ENCODE measurements at places on chromosomes 3 and 15.

GRCh38 chr15:67468416-67468815, 52.5 kb upstream of the C15orf61 start:
- DNase-seq = no peak

- no peak for DNase-seq
Observed at GRCh38 chr3:79953591-79954101, 185.8 kb upstream of the ROBO1 start.

- no peak for DNase-seq
Observed at GRCh38 chr3:193028258-193028657, 110.6 kb upstream of the MB21D2 start.

DNA sequence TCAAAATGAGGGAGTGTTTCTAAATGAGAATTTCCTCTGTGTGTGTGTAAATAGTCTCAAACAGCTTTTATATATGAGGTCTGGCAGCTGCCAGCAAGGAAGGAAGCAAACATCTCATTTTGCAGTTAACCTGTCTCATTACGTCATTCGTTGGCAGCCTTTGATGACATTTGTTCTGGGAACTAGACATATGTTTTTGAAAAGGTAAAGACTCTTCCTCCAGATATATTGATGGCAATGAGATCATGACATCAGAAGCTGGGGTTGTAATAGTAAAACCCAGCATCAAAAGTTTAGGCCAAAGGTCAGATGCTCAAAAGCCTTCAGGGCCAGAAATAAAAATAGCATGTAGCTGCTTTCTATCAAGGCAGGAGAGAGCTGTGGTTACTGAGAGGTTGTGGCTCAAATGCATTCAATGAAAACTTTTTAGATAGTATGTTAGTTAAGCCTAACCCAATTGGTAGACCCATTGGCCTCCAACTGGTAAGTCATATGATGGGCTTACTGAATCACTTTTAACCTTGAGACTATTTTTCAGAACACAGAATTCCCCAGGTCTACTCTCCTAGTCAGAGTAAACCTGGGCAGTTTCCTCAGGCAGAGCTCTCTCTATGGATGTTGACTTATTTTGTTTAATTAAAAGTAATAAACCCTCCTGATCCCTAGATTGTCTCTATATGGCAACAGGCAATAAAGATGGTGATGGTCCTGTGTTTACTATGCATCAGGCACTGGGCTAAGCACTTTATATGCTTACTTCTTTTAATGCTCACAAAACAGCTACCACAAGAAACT, 386.5 kb upstream of the CFAP20DC start:
- DNase-seq = no peak

DNA sequence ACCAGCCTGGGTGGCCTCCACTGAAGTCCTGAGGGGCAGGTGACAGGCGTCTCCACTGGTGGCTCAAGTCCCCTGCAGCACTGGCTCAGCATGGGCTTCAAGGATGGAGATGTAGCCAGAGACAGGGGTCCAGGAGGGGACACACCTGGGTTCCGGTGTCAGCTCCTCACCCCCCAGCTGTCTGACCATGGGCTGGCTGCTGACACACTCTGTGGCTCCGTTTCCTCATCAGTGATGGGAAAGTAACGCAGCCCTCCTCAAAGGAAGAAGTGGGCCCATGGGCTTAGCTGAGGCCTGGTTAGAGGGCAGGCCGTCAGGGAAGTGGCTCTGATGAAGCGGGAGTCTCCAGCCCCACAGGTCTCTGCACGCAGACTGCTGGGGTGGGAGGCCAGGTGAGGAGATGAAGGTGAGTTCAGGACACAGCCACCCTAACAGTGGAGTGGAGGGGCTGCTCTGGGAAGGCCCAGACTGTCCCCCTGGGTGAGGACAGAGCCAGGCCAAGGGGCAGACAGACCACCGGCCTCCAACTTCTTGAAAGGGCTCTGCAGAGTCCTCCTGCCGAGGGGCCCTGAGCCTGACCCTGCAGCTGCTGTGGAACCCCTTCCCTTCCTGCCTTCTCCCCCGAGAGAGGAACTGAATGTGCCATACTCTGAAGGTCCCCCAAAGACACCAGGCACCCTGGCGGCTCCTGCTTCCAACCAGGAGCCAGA, 24.0 kb downstream of the PSTPIP1 start:
- no peak for DNase-seq

- DNase-seq = no peak
Observed at GRCh38 chr3:58613236-58614132, 36.3 kb upstream of the FAM107A start.

- no peak for DNase-seq
Observed at GRCh38 chr3:180684807-180685206, 5.5 kb upstream of the CCDC39 start.

DNA sequence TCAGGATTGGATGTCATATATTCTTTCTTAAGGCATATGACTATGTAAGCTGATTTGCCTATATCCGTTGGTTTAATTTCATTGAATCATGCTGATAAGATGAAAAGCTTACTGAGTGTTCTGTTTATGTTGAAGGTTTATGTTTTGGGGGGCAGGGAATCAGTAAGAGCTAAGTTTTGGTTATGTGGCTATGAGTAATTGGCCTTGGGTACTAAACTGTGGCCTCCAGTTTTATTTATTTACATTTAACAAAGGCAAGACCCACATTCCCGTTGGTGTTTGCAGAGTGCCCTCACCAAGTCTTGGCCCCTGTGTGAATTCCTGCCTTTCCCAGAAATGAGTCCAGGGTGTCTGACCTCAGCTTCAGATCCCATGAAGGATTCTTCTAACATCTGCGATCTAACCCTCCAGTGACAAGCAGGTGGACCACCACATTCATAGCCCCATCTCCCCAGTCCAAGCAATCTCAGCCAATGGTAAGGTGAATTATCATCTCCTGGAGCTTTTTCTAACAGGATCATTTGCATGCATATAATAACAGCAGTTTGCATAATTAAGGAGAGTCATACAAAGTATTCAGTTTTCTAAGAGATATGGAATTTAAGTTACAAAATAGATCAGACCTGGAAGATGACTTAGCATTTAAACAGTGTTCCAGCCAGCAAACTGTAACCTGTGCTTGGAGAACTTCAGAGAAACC, 27.4 kb downstream of the GLDN start:
- DNase-seq = no peak

- DNase-seq = no peak
Observed at GRCh38 chr3:115712871-115713270, 89.6 kb downstream of the GAP43 start.

GRCh38 chr3:61222467-61222866, 28.8 kb downstream of the FHIT start:
- no peak for DNase-seq

DNA sequence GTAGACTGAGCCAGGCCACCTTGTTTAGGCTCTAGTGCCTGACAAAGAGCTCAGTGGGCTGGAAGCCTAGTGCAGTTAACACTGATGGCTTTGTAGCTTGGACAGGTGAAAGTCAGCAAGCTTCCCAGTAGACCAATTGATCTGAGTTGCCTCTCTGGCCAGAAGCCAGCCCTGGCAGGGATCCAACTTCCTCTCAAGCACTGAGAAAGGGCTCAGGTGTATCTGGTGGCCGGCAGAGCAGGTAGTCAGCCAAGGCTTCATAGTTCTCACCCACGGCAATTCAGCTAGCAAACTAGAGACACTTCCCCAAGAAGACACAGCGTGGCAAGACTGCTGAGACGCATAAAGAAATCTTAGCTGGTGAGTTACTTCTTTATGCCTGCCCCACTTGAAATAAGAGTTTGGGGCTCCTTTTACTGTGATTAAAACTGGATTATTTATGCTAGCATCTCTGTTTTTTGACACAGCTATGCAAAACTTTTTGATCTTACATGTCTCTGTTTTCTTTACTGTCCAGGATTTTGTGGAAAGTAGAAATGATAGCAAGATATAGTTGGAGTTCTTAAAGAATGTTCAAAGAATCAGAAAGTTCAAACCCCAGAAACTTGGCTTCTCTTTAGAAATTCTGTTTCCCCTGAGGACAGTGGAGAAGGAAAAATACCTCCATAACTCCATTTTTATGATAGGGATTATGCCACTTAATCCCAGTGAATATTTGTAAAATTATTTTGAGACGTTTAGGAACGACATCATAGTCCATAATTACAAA, 8.4 kb upstream of the CA12 start:
- no peak for DNase-seq

GRCh38 chr15:84823282-84823878, 6.2 kb downstream of the ALPK3 start:
- DNase-seq = no peak
